ENCODE measurements at places on chromosomes 5 and 9. TPM values are rescaled to one million over a fixed set of nuclear protein-coding genes. Genes with fewer than 3 reads are reported as not detected.

DNA sequence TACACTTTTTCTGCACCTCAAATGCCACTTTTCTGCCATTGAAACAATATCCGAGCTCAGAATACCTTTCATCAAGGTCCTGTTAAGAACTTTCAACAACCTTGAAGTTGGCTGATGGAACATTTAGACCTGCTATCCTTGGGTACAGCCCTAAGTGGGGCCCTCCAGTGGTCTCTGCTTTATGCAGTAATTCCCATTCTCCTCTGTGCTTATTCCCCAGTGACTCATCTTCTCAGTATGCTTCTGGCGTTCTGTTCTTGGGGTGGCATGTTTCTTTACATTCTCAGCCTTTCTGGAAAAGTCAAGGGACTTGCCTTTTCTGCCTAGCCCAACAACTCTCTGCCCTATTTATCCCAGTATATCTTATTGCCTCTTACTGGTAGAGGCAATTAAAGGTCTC, 7.1 kb downstream of the ANP32B start:
- no peak for DNase-seq

GRCh38 chr9:121196389-121196788, 5.3 kb downstream of the RAB14 start:
- no peak for DNase-seq

Gene ACTBL2
- total RNA-seq, result not detected

DNA sequence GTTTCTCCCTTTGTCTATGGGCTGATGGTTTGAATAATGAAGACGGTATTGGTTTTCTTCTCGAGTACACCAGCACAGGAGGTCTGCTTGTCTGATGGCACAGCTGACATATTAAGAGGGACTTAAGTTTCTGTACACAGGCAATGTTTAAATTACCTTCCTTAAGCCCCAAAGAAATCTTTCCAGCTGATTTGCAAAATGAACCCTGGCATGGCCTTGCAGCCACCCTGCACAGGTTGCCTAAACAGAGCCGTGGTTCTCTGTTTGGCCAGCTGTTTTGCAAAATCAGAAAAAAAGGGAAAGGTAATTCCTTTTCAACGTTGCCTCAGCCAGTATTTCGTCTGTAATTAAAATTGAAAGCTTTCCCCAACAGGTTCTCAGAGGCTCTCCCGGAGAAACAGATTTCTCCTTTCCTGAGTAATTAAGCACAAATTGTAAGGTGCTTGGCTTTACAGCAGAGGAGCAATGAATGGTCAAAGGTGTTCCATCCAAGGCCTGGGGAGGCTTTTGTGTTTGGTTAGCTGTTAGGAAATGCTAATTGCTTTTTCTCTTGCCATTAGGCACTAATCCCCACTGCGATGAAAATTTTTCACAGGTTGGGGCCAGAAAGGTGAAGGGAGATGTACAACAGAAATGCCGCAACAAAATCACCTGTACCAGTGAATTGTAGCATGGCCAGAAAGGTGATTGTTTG, 138.9 kb downstream of the RASEF start:
- no peak for DNase-seq

GRCh38 chr9:76394960-76395252, 680 bp upstream of the RFK start:
- peak; percentile 63 for DNase-seq

DNA sequence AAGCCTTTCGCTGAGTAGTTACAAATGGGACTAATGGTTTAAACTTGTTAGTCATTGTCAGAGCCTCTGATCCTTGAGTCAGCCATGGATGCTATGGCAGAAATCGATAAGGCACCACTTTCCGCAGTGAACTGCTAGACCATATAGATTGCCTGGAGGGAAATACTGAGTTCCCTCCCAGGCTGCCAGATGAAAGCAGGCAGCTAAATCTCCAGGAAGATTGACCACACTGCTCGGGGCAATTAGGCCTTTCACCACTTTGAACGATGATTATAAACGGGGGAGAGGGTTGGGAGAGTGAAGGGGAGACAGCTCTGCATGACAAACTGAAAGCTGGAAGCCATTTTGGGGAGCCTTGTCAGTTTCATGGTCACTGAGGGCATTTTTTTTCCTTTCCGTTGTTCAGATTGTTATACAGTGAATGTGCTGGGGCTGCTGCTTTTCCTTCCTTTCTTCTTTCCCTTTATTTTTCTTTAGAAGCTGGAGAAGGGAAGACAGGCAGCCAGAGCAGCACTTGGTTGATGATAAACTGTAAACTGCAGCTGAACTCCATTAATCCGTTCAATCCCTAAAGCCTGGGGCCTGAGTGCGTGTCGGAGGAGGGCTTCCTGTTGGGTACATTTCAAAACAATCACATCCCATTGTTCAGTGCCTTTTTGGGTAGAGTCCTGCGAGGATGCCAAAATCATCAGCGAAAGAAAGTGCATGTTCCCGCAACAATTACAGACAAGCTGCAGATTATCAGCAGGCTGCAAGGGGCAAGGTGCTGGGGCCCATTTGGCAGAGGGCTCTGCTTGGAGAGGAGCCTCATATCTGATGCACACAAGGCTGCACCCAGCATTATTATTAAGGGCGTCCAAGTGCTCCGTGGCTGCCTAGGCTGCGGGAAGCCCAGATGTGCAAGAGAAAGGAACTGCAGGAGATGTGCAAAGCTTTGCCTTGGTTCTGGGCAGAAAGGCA, 308.4 kb downstream of the PSAT1 start:
- no peak for DNase-seq

GRCh38 chr9:81372628-81373191, 316.6 kb downstream of the TLE1 start:
- DNase-seq, result no peak

GRCh38 chr5:6450319-6450833, 1.7 kb downstream of the UBE2QL1 start:
- DNase-seq, result no peak

GRCh38 chr9:136267261-136268111, 21.9 kb upstream of the QSOX2 start:
- peak; percentile 83 for DNase-seq

DNA sequence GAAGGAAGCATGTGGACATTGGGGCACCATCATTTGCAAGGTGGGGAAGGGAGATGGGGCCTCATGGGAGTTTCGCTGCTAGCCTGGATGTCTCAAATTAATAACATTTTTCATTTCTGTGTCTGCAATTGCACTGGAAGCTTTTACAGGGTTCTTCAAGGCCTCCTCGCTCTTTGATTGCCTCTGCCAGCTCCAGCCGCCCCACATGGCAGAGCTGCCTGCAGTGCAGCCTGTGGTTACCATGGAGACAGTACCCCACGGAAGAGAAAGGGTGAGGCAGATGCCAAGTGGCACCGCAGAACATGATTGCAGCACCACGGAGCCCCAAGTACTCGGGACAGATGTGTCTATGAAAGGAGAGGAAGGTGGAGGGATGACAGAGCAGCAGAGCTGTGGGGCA, 25.4 kb downstream of the CTNND2 start:
- DNase-seq, result no peak

Gene HAVCR2
- total RNA-seq, result 4.9 TPM

DNA sequence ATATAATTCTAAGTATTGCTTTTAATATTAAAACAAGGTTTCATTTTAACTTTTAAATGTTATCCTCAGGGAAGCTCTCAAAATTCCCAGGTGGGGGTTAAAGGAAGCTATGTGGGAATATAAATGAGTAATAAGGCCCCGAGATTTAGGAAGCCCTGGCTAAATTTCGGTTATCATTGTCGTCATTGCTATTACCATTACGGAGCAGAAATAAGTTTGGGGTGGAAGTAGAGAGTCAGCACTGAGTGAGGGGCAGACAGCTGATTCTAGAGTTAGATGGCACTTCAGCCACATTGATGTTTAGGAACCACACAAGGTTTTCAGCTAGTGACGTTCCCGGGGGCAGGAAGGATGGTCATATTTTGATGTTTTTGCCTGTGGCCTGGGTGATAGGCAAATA, 74.9 kb downstream of the NREP start:
- DNase-seq, result no peak

DNA sequence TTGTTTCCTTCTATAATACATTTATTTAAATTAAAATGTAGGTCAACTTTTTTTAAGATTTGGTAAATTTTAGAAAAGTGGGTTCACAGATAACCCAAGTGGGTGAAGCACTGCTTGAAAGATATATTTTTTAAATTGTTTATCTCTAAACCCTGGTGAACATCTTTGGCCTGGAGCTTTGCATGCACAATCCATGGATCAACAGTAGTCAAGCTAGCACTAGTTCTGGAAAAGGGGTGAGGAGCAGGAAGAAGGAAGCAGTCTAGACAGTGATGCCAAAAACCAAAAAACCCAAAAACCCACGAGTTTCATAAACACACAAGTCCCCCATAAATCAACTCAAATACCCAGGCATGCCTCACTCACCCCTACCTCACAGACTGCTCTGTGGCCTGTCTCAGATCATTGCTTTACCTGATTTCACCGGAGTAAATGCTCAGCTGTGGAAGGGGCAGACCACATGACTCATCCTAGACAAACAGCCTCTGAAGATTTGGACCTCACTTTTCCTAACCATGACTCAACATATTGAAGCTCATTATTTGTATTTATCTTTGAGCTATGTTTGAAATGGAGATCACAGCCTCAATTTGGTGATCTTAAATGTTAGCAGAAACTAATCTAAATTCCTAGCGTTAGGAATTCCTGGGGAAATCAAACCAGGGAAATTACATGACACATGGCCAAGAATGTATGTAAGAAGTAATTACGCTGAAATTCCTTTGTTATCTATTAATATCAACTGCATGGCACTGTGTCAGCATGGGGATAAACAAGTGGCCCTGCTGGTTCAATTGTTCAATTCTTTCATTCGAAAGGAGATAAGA, 149.6 kb downstream of the ZNF608 start:
- no peak for DNase-seq

Gene ADAMTS16
- 0.31 TPM for total RNA-seq

Gene SOHLH1
- total RNA-seq, result not detected

GRCh38 chr5:59066367-59067163, 483.7 kb downstream of the RAB3C start:
- DNase-seq, result no peak

Gene SHISAL2B
- total RNA-seq, result not detected

Gene KIAA1958
- 8.7 TPM for total RNA-seq

Gene ABLIM3
- 3.4 TPM for total RNA-seq

Gene BTNL3
- 20.5 TPM for total RNA-seq

DNA sequence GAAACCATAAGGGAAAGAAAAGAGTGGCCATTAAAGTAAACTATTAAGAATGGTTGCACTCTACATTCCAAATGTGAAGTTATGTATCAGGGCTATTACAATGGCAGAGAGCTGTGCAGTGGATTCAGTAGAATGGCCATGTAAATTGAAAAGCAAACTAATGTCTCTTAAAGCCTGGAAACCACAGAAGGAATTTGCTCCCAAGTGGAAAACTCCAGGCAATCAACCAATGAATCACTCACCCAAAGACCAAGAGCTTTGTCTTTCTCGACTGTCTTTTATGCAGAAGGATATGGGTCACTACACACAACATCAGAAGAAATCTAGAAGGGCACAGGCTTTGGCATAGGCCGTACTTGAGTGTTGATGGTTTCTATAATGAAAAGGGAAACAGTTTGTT, 114.9 kb downstream of the TLE1 start:
- DNase-seq, result no peak

Gene SLC46A2
- not detected for total RNA-seq

Gene RALGPS1
- 32.7 TPM for total RNA-seq

Gene TMOD1
- total RNA-seq, result 5.6 TPM

DNA sequence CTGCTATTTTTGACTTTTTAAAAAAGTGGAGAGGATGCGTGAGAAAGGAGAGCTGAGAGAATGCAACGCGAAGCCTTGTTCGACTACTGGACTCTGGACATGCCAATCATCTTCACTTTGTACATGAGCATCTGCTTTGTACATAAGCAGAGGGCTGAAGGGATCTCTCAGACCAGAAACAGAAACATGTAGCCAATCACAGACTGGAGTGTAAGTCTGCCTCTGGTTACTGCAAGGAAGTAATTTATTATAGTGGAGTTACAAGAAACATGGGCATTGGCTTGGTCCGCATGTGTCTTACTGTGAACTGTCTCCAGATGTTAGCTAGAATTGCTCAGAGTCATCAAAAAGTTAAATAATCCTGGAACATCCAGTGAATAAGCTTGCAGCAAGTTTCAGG, 190.0 kb upstream of the GRAMD2B start:
- DNase-seq, result no peak

Gene SPINK7
- total RNA-seq, result not detected

DNA sequence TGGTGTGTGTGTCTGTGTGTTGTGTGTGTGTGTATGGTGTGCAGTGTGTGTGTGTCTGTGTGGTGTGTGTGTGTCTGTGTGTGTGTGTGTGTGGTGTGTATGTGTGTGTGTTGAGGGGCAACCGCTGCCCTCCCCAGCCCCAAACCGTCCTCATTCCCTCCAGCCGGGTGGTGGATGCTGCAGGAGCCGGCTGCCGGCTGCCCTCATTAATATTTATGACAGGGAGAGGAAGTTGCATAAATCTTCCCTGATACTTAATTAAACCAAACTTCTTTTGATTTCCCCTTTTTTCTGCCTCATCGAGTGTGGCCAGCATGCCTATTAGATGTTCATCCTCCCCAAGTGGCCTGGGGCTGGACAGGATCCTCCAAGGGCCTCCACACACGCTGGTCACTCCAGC, 121.4 kb upstream of the MVB12B start:
- DNase-seq, result no peak

GRCh38 chr5:72917371-72917776, 38.5 kb upstream of the FCHO2 start:
- DNase-seq, result no peak

GRCh38 chr5:135066781-135067180, 32.8 kb upstream of the PITX1 start:
- DNase-seq, result no peak

DNA sequence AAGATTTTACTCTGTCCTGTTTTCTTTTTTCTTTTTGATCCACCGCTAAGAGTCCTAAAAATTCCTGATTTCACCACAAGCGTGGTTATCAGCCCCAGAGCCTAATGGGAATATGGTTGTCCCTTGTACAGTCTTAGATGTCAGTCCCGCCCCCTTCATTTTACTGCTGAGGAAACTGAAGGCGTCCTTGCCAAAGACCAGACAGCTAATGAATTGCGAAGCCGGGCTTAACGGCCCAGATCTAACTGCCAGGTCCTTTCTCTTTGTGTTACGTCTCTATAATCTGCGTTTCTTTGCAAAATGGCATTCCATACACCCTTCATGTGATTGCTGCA, 497 bp downstream of the NSA2 start:
- peak; percentile 34 for DNase-seq

DNA sequence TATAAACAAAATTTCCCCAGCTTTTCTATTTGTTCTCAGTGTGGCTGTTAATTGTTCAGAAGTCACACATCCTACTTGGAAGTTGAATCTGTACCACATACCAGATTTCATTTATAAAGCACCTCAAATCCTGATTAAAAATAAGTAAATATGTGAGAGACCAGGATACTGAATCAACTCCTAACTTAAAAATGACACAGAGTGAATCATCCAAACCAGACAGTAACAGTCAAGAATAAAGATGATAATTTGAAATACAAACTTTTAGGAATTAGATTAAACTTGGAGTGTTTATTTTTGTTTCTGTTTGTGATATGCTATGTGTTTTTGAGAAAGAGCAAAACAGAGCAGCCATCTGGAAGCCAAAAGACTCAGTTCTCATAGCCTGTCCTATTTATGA, 633.2 kb upstream of the RORB start:
- no peak for DNase-seq

All from left colon (tissue), 2 donors.